NCI-H1105 treated with DMSO at 0.1 percent for 48 hours (cell line): ENCODE measurements at places on chromosomes 7 and 10.
A peak's percentile ranks its signal among the peaks of the same experiment; 100 is the strongest.

- no peak for DNase-seq
These were observed 95.0 kb downstream of the FANK1 start for GRCh38 chr10:125991392-125991791.

GRCh38 chr7:108642126-108642525 is 72.5 kb downstream of the DNAJB9 start:
- no peak for DNase-seq

DNA sequence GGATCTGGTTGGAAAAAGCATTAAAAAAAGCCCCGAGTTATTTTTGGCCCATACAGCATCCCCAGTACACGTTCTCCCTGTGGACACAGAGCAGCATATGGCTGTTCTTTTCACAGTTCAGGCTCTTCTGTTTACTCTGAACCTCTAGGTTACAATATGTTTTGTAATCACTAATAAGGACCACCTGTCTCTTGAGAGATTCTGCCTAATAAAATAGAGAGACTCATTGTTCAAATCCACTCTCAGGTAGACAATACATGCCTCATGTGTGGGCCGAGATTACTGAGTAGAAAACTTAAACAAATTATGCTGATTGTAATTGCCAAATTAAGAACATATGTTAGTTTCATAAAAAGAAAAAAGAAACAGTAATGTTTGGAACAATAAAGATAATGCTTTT is 647.7 kb downstream of the GRM8 start:
- peak; percentile 93 for DNase-seq

GRCh38 chr7:139909379-139910050 is 80.5 kb downstream of the TBXAS1 start:
- no peak for DNase-seq

GRCh38 chr10:30366829-30367228 is 17.8 kb upstream of the MTPAP start:
- DNase-seq: no peak

- DNase-seq: no peak
These were observed 26.9 kb upstream of the PITRM1 start for GRCh38 chr10:3199488-3199887.

- DNase-seq: no peak
These were observed 59.9 kb upstream of the INPP5A start for GRCh38 chr10:132477398-132478340.

DNA sequence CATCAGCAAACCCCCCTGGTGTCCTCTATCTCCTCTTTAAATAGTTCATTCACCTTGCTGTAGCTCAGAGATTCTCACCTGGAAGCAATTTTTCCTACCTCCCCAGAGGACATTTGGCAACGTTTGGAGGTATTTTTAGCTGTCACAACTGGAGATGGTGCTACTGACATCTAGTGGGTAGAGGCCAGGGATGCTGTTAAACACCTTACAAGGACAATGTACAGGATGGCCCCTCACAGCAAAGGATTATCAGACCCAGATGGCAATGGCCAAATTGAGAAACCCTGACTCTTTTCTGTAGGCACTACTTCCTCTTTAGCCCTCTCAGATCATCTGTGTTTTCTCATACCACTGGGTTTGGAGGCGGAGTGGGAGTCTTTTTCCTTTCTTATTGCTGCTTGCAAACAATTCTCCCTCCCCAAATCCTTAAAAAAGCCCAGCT is 13.2 kb upstream of the TRA2A start:
- DNase-seq: peak; percentile 80

GRCh38 chr10:130483691-130484467 is 347.7 kb downstream of the GLRX3 start:
- peak; percentile 16 for DNase-seq

GRCh38 chr10:70093335-70093944 is 39.2 kb downstream of the AIFM2 start:
- DNase-seq: no peak

- no peak for DNase-seq
These were observed 61.1 kb upstream of the PCGF5 start for GRCh38 chr10:91159254-91159783.

- DNase-seq: no peak
These were observed at the start of gene SEMA3E for GRCh38 chr7:83648464-83649241. TSS of gene SEMA3E (minus strand) at chr7:83649139.

- no peak for DNase-seq
These were observed 159.2 kb downstream of the KCNMA1 start for GRCh38 chr10:77478247-77478961.

DNA sequence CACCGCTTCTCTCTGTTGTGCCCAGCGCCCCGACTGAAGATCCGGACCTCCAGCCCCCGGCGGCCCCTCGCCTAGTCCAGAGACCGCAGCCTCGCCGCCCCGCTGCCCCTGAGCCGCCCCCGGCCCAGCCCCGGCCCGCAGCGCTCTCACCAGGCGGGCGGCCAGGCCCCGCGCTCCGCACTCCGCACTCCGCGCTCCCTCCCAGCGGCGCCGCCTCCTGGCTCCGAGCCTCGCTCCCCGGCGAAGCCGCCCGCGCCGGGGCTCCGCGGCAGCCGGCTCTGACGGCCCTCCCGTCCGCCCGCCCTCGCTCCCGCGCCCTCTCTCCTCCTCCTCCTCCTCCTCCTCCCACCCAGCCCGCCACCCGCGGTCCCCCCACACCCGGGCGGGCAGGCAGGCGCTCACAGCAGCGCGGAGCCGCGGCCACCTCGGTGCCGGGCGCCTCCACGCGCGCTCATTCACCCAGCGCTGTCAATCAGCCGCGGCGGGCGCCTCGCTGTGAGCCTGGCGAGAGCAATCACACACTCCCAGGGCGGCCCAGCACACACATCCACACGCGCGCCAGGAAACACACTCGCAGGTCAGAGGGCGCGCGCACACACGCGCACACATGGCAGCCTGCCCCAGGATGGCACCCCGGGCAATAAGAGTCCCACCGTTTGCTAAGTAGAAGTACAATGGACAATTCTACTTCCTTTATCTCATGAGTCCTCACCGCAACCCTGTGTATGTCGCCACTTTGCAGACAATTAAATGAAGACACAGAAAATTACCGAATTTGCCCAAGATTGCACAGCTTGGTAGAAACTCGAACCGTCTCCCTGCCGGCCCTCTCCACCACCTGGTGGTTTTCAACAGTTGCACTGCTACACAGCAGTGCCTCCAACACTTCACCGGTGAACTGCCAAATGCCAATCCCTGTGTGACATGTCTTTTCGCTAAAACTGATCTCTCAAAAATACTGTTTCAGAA is at the start of gene PRRT4:
TSS of gene PRRT4 (minus strand) at position 280 of the 969 bp plus-strand sequence.
- peak; percentile 23 for DNase-seq

DNA sequence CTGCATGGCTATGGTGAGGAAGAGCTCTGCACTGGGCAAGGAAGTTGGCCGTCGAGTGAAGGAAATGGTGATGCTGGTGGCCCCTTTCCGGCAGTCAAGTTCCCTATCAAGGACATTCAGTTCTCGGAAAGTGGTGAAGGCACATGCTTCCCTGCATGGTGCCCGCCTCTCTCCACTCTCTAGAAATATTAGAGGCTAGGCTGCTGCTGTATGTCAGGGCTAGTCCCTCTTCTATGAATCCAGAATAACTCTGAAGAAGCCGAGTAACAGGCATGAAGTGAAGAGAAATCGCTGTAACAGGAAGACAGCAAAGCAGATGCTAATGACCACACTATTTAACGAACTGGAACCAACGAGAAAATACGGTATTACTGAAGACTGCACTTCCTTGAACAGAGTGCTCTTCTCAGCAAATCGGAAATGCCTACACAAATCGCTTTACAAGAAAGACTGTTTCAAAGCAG is 5.4 kb downstream of the IDI1 start:
- DNase-seq: no peak

- no peak for DNase-seq
These were observed 72.3 kb upstream of the LEP start for GRCh38 chr7:128168667-128169210.

GRCh38 chr7:145489609-145490008 is 627.0 kb upstream of the CNTNAP2 start:
- no peak for DNase-seq

DNA sequence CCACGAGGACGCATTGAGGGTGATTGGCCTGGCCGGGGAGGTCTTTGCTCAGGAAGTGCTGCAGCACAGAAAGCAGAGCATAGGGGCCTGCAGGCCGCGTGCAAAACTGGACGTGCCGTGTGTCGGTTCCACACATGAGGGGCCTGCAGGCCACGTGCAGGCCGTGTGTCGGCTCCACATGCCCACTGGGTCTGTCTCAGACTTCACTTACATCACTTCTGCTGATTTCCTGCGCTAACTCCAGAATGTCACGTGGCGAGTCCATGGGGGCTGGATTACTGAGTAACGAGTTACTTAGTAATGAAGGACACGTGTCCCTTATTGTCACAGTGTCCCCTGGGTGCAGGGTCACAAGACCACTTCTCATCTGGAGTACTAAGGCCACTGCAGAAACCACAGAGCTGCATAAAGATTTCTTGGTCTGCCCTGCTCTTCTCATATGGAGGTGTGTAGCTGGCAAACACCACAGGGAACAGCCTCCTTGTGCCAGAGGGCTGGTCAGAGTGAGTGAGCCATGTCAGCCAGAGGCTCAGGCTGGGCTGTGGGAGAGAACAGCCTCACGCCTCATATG is 60.8 kb downstream of the GDI2 start:
- no peak for DNase-seq

- no peak for DNase-seq
These were observed 247.0 kb downstream of the SNX10 start for GRCh38 chr7:26538689-26539088.

GRCh38 chr7:110071192-110071591 is 1019.7 kb upstream of the LRRN3 start:
- DNase-seq: no peak

- DNase-seq: no peak
These were observed 104.0 kb upstream of the FAM133B start for GRCh38 chr7:92694211-92694610.

DNA sequence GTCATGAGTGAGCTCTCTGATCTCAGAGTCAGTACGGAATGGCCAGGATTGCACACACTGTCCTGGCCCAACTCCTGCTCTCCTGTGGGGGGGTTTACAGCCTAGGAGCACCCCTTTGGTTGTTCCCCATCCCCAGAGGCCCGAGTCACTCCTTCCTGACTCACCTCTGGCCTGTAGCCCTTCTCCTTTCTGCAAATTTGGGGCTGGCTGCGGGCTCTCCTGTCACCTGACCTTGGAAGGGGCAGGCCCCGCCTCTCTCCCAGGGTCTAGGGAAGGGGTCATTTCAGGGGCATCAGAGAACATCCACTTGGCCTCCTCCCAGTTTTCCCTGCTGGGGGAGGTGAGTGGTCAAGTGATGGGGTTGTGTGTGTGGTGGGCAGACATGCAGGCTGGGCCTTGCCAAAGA is 1.7 kb downstream of the NYAP1 start:
- no peak for DNase-seq

GRCh38 chr7:43309706-43310022 is 197.2 kb downstream of the HECW1 start:
- DNase-seq: no peak

DNA sequence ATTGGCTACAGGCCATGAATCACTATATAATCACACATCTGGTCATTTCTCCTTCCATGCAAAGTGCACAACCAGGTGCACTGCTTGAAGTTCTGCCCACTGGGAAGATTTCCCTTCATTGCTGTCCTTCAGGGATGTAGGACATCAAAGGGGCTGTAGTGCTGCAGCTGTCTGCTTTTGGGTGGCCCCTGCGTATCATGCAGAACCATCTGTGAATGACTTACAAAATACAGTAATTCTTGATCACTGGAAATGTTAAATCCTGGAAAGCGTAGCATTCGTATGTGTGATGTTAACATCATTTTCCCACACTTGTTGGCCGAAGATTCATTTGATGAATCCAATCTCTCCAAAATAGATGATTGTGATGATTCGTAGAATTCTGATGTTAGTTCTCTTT is 22.4 kb downstream of the AKR1C3 start:
- no peak for DNase-seq

DNA sequence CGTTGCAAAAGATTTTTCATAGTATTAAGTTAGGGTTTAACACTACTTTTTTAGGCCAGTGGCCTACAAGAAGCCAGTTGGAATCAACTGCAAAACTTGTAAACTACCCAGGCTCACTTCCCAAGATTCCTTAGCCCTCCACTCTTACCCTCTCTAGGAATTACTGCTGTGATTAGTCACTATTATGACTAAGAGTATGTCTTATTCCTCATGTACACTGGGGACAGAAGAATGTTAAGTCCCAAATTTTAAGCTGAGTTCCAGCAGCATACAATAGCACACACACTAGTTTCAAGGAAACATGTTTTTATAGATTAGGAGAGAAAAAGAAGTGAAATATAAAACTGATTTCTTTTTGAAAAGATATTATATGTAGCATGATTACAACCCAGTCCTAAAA is 42.8 kb downstream of the FBXL13 start:
- no peak for DNase-seq

DNA sequence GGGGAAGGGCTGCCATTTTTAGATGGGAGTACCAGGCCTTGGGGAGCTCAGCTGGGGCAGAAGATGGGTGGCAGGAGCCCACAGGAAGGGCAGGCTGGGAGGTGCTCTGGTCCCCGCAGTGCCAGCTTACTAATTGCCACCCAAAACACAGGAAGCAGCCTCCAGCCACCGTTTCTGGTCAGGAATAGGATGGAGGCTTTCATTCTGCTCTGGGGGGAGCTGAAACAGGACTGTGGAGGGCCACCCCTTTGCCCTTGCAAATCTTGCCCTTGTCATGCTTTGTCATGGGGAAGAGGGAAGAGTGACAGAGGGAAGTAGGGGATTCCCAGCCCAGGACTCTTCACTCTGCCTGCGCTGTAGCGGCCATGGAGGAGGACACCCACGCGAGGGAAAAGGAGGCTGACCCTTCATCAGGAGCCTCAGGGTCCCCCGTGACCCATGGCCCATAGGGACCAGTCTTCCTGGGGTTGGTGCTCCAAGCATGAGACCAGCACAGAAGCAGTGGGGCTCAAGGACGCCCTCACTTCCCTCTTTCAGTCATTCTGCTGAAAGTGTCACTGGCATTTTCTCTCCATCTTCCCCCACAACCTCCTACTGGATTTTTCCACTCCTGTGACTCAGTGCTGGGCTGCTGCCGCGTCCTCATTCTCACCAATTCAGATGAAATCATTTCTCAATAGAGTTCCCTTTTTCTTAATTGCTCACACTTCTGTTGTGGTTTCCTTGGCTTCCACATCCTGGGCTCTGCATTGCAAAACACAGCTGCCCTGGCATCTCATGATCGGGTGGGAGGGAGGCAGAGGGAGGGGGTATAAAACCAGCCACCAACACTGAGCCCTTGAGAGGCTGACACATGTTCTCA is 61.9 kb downstream of the MKI67 start:
- no peak for DNase-seq

- no peak for DNase-seq
These were observed 483 bp downstream of the GDF10 start for GRCh38 chr10:47300429-47300931.
